NCI-H2171 treated with DMSO at 0.1 percent for 48 hours (cell line): ENCODE measurements at places on chromosomes 2 and 18.

DNA sequence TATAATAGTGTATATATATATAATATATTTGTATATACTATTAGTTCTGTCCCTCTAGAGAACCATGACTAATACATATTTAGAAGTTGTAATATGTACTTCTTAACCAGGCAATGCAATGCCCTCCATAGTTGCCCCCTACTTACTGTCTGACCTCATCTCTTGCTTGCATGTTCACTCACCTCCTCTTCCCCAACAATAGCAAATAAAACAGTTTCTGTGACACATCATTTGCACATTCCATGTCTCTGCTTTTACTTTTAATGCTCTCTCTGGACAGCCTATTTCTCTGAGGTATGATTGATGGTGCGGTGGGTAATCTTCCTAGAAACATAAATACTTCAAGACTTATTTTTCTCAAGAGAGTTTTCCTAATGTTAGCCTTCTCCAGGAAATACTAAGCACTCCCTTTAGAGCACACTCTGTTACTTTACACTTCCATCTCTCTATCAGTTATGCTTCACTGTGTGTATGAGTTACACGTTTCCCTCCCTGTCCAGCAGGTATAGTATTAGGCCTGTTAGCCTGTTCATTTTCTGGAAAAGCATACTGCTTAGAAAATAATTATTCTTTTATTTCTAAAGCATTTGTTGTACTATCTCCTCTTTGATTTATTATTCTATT, 295.6 kb upstream of the LRATD1 start:
- no peak for DNase-seq

GRCh38 chr2:235162082-235162836, 210.4 kb downstream of the SH3BP4 start:
- DNase-seq = no peak

- DNase-seq = peak; percentile 59
Measured at GRCh38 chr2:222319586-222320435, 21.0 kb upstream of the PAX3 start.

GRCh38 chr2:70692256-70692655, 75.7 kb downstream of the ADD2 start:
- DNase-seq = no peak

- peak; percentile 69 for DNase-seq
Measured at GRCh38 chr2:12931186-12931844, 214.6 kb downstream of the TRIB2 start.

GRCh38 chr18:28281400-28281799, 104.5 kb upstream of the CDH2 start:
- no peak for DNase-seq

GRCh38 chr2:34664266-34664665, 1065.2 kb upstream of the FAM98A start:
- DNase-seq = no peak

GRCh38 chr18:78765142-78765541, 214.5 kb upstream of the SALL3 start:
- DNase-seq = no peak

GRCh38 chr2:238496756-238497609, 70.3 kb downstream of the ASB1 start:
- no peak for DNase-seq

- no peak for DNase-seq
Measured at GRCh38 chr2:167646557-167646956, 600.8 kb downstream of the STK39 start.

DNA sequence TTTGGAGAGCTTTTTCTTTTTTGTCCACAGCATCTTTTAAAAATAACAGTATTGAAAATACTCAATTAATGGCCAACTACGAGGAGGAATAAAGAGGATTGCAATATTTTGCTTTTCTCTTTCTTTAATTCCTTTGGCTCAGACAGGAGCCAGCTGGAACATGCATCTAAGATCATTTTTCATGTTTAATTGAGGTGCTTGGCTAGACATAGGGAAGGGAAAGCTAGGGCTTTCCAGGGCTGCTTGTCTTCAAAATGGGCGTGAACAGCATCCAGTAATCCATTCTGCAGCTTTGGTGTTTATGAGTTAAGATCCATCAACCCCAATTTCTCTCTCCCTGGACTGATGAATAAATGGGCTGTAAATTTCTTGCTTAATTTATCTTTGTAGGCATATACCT, 323.0 kb downstream of the PTPRM start:
- peak; percentile 81 for DNase-seq

GRCh38 chr18:13026583-13027270, 35.6 kb downstream of the CEP192 start:
- DNase-seq = no peak

GRCh38 chr18:13376298-13376840, 157.8 kb downstream of the LDLRAD4 start:
- no peak for DNase-seq

- DNase-seq = no peak
Measured at GRCh38 chr2:186426153-186427016, 59.7 kb upstream of the ZC3H15 start.

DNA sequence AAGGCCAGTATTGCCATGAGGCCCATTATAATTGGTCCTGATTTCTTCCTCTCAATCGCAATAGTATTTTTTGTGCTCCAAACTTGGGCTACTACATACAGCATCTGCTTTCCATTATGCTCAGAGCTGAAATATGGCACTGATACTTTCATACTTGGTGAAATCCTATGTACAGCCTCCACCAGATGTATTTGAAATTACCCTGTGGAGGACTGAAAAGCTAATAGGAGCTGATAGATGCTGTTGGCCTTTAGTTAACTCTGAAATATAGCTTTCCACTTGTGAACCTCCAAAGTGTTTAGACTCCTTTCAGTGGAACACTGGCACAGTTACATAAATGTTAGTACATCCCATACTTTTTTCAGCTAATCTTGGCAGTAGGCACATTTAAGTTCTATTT, 205.7 kb downstream of the NEDD4L start:
- no peak for DNase-seq

- DNase-seq = no peak
Measured at GRCh38 chr2:72539071-72539552, 286.7 kb downstream of the EXOC6B start.
